NCI-H524 treated with DMSO at 0.1 percent for 48 hours (cell line): ENCODE measurements at places on chromosomes 12 and 14.

- no peak for DNase-seq
These were observed 457.2 kb downstream of the TMTC2 start for GRCh38 chr12:83143950-83144349.

- no peak for DNase-seq
These were observed 344.0 kb downstream of the DPF3 start for GRCh38 chr14:72549854-72550253.

GRCh38 chr12:3597526-3598210 is 106.7 kb downstream of the PRMT8 start:
- no peak for DNase-seq

DNA sequence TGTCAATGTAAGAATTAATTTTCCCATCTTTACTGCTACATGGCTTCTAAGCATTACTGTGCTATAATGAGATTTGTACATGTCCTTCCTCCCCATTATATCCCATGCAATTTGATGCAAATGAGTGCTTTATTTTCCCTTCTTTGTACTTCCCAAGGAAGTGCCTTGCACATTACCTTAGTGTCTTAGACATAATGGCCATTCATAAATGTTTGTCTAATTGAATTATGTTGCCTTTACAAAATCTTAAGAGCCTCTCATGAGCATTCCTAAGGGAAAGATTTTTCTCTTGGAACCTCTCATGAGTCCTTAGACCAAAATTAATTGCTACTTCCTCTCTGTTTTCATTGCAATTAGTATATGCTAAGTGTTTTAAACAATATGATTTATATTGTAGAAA is 741.7 kb downstream of the RERGL start:
- DNase-seq: no peak

DNA sequence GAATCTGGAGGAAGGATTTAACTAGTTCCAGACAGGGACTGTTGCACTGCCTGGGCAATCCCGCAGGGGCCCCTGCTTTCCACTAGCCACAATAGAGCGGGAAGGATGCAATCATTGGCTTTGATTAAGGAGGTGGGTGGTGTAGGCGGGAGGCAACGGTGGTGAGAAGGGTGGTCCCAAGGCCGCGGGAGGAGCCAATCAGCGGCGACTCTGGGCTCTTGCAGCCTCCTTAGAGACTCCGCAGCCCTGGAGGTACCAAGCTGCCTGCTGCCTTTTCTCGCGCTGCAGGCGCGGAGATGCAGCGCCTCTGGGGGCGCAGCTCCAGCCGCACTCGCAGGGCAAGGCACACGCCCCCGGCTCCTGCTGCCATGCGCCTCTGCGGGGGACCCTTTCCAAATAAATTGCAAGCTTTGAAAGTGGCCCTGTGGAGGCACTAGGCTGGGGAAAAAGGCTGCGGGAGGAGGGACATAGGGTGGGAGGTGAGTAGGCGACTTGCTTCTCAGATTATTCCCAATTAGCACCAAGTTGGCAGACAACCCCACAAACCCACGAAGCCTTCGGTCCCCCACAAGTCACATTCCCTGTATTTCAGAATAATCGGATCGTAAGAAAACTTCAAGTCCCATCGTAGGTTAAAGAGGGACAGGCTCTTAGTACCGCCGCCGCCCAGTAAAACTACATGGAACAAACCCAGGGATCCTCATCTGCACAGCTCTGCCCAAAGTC is 858 bp upstream of the KCNA1 start:
- DNase-seq: peak; percentile 50

GRCh38 chr12:74456431-74456830 is 81.2 kb upstream of the ATXN7L3B start:
- no peak for DNase-seq

DNA sequence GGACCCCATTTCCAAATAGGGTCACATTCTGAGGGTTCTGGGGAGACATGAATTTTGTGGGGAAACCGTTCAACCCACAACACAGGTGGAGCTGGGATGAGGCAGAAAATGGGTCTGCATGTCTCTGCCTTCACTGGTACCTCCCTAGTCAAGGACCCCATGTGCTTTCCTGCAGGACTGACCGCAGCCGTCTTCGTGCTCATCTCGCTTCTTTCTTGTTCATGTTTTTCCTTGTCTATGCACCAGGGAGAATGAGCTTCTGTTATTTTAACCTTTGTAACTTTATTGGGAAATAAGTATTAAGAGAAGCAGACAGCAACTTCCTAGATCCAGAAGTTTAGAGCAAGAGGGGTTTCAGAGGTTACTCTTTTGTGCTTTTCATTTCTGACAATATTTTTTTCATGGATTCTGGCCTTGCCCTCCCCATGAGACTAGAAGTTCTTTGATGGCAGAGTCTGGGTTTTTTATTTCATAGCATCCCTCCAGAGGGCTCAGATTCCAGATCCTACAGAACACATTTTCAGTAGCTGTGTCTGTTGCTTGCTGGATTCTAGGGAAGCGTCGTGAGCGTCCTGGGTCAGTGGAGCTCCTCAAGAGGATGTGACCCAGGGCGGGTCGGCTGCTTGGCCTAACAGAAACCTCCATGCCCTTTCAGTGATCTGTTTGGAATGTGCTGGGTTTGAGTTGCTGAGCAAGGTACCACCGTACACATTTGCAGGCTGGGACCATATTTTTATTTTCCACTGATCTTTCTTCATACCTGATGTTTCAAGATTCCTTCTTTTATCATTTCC is 104.2 kb downstream of the ADGRD1 start:
- DNase-seq: no peak

DNA sequence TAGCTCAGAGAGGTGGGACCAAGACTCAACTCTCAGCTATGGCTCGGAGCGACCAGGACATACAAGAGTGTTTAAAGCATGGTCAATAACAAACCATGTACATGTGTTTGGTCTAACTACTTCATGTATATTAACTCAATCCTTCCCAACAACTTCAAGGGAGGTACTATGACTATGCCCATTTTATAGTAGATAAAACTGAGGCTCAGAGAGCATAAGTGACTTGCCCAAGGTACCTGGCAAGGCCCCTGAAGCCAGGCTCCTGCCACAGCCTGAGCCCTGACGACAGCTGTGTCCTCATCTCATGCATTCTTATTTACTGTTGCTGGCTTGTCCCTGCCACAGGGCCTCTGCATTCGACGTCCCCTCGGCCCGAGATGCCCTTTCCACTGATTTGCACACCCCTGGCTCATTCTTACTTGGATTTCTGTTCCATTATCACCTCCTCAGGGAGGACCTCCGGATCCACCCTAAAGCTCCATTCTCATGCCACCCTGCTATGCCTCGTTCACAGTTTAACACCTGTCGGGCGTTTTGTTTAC is 2.6 kb downstream of the TESC start:
- DNase-seq: no peak

GRCh38 chr12:9730011-9730410 is 2.9 kb downstream of the CLECL1 start:
- no peak for DNase-seq

- no peak for DNase-seq
These were observed 1722.1 kb upstream of the SEL1L start for GRCh38 chr14:83255727-83256090.

DNA sequence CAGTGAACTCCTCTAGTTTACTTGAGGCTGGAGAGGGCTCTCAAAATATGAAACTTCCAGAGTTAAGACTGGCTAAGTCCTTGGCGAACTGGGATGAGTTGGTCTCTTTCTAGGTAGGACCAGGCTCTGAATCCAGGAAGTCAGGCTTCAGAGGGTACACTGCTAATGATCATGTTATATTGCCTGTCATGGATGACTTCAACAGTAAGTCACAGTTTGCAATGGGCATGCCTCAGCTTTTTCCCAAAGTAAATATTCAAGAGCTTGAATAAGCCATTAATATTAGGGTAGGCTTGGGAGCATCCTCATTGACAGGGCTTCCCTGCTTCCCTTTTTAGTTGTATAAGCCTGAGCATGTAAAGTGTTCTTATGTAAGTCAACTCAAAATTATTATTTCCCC is 61.7 kb upstream of the PTHLH start:
- no peak for DNase-seq

DNA sequence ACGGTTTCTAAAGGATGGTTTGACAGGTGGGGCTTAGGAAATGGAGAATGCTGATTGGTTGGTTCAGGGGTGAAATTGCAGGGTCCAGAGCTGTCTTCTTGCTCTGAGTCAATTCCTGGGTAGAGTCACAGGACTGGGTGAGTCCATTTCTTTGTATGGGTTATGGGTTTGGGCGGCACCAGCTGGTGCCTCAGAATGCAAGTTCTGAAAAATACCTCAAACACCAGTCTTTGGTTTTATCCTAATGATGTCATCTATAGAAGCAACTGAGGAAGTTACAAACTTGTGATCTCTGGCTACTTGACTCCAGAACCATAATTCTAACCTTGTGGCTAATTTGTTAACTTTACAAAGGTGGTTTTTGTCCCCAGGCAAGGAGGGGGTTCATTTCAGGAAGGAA is 47.6 kb upstream of the EIF5 start:
- no peak for DNase-seq

GRCh38 chr12:122018937-122019336 is 2.7 kb upstream of the BCL7A start:
- DNase-seq: no peak

DNA sequence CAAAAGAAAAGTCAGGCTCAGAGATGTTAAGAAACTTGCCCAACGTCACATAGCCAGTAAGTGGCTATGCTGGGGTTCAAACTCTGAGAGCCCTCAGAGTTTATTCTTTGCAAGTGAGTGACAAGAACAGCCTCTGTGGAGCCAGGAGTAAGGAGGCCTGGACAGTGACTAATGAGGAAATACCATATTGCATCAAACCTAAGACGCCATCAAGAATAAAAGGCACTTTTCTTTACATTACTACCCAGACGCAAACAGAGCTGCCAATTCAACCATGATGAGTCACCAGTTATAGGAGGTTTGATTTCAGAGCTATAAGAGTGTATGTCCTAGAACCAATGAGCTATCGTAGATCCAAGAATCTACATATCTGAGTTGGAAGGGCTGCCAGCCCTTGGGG is 9.4 kb downstream of the TNFRSF1A start:
- DNase-seq: no peak

- no peak for DNase-seq
These were observed 252.4 kb upstream of the CPNE8 start for GRCh38 chr12:39157696-39158342.

- DNase-seq: no peak
These were observed 64.1 kb upstream of the MDGA2 start for GRCh38 chr14:47739541-47739940.

- no peak for DNase-seq
These were observed 58.0 kb upstream of the ELK3 start for GRCh38 chr12:96136161-96136560.

DNA sequence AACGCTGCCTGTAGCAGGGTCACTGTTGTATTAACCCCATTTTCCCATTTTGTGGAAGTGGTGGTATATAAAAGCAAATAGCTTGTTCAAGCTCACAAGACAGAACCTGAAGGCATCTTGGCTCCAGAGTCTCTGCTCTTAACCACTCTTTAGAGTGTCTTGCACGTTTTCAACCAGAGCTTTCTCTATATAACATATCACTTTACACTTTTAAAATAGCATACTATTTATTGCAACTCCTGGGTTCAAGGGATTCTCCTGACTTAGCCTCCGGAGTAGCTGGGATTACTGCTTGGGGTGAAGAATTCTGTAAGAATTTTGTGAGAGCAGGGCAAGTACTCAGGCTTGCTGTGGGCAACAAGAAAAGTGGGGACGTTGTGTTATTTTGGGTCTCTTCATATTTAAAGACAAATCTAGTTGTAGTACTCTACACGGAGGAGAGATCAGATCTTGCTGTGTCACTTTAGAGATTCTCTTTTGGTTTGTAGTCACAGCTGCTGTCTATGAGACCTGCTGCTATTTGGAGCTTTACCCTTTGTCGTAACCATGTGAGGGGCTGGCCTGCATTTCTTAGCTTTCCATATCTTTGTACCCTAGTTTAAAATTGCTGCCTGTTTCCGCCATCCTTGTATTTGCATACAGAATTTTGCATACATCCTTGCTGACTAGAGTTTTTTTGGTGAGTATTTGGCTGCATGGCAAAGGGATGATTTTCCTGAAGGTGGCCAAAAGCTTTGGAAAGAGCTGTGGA is 40.7 kb downstream of the WDR20 start:
- DNase-seq: no peak

DNA sequence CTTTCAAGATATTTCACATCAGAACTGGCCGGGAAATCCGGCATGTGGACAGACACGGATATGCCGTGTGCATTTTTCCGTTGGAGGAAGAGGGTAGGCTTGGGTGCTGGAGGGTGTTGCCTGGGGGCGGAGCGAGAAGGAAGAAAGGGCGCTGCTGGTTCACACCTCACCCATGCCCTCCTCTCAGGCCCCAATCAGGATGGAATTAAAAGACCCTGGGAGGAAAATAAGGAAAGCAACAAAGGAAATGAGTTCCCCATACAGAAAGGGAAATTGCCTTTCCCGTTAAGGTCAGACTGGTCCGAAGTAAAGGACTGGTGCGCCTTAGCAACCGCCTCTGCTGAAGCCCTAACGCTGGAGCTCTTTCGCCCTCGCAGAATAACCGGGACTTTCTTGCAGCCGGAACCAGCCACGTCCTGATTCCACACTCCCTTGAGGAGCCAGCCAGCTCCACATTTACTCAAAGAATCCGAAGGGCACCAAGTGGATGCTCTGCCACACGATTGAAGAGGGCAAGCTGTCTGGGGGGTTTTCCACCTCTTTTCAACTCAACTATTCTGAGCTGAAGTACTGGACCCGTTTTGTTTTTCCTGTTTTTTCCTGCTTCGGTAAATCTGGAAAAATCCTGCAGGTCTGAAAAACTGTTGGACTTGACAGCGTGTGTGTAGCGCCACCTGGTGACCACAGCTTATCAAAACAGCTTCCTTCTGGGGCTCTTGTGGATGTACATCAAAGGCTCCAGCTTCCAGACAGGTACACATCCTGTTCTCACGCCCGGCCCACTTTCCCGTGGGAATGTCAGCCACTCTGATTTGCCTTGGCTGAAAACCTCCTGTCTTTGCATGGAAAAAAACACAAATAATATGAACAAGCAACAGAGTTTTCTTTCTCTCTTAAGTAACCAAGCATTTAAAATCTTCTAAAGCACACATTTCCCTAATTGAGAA is 37.6 kb upstream of the BCL2L14 start:
- peak; percentile 44 for DNase-seq

- no peak for DNase-seq
These were observed 430.9 kb downstream of the ATP23 start for GRCh38 chr12:58372298-58372697.

DNA sequence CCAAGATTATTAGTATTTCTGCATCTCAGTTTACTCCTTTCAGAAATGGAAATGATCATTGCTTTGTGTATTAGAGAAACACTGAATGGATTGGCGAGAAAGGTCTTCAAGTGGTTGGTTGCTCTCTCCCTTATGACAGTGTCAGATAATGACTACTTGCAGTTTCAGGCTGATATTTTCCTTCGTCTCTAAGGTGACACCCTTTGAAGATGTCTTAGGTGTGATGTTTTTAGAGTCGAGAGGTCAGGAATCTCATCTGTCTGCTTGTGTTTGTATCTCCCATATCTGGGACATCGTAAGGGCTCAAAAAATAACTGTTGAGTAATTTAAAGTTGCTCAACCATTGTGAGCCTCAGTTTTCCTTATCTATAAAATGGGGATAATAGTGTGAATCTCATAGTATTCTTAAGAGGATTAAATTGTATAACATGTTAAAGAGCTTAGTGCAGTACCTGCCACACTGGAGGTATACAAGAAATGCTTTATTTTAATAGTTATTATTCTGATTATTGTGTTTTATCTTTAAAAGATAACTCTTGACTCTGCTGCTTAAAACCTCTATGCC is 40.1 kb downstream of the NPAS3 start:
- DNase-seq: no peak

GRCh38 chr12:22658214-22658613 is 33.2 kb downstream of the ETNK1 start:
- no peak for DNase-seq
